Smooth muscle cell of trachea (primary cell): ENCODE measurements at places on chromosomes 7 and 10. TPM values are rescaled to one million over a fixed set of nuclear protein-coding genes. Genes with fewer than 3 reads are reported as not detected.

Gene SLC18A2
- under 0.01 TPM in 2 replicates for total RNA-seq

Gene ZNF804B
- total RNA-seq: not detected in 2 replicates

Gene PRR15
- total RNA-seq: not detected in 2 replicates

Gene GNGT1
- not detected in 2 replicates for total RNA-seq
